HT1080 (cell line): ENCODE measurements at places on chromosomes 5 and 9. TPM values are rescaled to one million over a fixed set of nuclear protein-coding genes. Genes with fewer than 3 reads are reported as not detected.

- no peak for DNase-seq
These were observed 321.3 kb upstream of the GRAMD2B start for GRCh38 chr5:126101901-126102300.

DNA sequence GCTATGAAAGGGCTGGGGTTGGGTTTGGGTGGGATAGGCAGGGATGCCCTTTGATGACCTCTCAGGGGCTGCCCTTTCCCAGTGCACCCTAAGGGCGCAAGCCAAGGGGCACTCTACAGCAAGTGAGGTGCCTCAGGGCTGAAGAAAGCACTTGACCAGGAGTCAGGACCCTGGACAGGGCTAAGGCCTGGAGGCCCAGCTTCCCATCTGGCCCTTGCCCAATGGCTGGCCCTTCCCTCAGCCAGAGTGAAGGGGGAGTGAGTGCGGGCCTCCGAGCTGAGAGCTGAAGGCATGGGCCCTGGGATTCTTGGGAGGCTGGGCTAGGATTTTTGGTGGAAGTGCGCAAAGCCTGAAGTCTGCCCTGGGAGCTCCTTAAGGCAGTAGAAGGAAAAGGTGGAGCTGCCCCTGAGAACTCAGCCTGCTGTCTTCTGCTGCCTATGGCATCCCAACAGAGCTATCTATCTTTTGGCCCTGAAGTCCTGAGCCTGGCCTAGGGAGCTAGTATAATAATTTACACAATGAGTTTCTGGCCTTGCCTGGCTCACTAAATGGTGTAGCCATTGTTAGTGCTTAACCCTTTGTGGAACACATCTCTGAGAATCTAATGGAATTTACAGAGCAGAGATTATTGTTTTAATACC, 16.4 kb downstream of the JADE2 start:
- no peak for DNase-seq

DNA sequence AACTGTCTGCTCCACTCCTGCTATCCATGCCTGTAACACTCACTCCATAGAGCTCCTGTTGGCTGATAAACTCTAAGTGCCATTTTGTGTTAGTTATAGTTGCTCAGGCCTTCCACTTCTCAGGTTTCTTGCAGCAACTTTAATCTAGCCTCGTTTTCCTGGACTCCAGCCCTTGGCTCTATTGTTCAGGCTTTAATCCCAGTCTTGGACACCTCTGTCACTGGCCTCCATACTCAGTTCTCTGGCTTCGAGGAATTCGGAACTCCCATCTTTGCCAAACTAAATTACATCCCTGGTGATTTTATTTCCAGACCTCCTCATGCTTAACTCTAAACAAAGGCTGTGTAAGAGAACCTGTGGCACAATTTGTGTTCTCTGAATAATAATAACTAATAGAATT, 39.8 kb downstream of the EMB start:
- DNase-seq, result no peak

- peak; percentile 64 for DNase-seq
These were observed 15.2 kb upstream of the SH3RF2 start for GRCh38 chr5:145921211-145921610.

DNA sequence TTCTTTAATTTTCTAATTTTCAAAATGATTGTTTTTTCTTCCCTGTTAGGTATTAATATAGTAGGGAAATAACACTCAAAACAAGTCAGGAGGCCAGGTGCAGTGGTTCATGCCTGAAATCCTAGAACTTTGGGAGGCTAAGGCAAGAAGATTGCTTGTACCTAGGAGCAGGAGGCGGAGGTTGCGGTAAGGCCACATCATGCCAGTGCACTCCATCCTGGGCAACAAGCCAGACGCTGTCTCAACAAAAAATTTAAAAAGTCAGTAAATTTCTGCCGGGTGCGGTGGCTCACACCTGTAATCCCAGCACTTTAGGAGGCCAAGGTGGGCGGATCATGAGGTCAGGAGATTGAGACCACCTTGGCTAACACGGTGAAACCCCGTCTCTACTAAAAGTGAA, 10.2 kb upstream of the CDK7 start:
- DNase-seq, result no peak

- DNase-seq, result peak; percentile 32
These were observed 51.0 kb downstream of the FKTN start for GRCh38 chr9:105608721-105609598.

DNA sequence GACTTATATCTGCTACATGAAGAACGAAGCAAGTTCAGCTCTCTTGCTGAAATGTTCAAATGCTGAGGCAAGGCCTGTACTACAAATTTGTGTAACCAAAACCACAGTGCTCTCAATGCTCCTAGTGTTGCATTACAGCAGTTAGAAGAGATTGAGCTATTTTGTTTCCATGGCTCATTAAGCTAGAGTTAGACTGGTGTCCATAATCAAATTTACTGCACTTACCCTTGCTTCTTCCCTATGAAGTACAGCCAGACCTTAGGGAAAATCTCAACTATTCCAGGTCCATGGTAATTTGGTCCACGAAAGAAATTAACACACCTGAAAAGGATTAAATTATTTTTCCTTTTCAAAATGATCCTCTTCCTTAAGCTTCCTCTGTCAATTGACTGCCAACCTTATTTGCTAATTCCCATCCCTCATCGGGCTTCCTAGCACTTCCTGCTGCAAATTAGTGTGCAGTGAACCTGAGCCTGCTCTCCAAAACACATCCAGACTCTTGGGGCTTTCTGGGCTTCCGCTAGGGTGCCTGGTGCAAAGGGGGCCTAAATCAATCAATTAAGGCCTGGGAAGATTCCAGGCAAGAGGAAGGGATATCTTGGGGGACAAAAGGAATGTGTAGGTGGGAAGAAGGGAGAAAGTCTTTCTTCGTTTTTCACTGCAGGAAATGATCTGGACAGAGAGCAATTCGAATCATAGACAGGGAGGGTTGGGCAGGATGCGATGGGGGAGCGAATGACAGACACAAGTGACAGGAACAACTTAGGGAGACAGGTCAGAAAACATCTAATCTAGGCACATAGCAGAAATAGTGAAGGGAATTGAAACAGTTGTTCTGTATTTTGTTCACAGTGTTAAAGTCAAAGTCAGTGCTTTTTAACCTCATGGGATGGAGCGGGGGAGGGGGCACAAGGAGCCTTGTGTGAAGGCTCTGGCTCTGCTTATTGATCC, 542.4 kb downstream of the RAB3C start:
- peak; percentile 41 for DNase-seq

DNA sequence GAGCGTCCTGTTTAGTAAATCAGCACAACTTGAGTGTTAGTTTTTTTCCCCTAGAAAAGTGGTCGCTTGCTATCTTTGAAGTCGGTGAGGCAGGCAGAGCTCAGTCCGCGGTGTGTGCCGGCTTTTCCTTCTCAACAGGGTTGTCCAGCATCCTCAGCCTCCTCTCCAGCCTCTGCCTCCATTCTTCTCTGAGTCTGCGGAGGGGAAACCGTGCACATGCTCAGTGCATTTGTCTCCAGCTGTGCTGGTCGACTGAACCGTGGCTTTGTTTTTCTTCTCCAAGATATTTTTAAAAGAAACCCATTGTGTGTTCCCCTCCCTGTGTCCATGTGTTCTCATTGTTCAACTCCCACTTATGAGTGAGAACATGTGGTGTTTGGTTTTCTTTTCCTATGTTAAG, 25.3 kb downstream of the FAM240B start:
- DNase-seq, result no peak

DNA sequence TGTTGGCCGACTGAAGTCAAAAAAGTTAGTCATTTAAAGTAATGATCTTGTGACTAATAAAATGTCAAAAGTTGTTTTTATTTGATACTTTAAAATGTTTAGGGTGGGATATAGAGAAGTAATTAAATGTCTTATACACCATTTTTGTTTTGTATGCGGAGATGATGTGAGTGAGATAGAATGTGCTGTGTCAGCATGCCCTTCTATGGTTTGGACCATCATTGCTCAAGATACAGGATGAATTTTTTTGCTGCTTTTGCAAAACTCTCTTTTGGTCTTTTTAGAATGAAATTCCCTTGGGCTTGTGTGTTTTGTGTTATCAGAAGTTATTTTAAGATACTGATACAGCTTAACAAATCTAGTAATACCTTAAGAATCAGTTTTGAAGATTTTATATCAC, 12.5 kb downstream of the SRFBP1 start:
- DNase-seq, result no peak

DNA sequence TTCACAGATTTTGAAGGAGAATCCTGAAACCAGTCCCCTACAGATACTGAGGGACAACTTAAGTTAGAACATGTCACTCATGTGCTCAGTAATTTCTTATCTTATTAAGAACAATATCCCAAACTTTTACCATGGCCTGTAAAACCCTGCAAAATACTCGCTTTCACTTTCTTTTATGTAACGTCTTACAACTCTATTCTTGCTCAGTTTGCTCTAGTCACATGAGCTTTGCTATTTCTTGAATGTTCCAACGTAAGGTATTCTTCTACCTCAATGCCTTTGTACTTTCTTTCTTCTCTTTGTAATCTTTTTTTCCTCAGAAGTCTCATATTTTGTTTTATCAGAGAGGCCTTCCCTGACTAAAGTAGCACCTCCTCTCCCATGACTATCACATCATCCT, 14.1 kb downstream of the TMEM38B start:
- no peak for DNase-seq

DNA sequence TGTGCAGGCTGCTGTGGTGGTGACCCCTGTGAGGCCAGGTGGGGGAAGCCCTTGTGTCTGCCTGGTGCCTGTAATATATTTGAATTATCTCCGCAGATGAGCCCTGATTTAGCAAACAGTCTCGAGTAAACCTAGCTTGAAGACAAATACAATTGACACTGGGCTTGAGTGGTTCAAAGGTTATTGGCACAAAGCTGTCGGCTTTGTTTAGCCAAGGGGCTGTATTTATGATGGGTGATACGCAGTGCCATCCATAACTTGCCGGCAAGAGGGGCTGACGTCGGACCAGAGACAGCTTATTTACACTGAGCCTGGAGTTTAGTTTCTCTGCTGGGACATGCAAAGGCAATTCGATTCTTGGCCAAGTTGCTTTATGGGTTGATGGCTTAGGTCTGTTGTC, 20.0 kb upstream of the PITX1 start:
- no peak for DNase-seq

- no peak for DNase-seq
These were observed 28.4 kb downstream of the TENT2 start for GRCh38 chr5:79640571-79641055.

DNA sequence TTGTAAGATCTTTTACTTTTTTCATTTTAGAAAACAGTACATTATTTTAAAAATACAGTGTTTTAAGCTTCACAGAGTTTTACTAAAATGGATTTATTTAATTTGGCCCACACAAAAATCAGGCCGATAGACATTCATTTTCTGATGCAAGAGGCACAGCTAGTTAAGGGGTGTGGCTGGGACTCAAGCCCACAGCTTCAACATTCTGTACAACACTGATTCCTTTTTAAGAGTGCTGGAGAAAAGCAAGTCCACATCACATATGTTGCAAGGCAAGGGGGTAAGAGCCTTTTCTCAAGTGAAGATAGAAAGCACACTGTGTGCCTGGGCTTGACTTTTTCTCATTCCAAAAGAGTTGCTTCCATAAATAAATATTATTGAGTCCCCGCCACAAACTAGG, 195.9 kb downstream of the RFK start:
- DNase-seq, result no peak

GRCh38 chr9:106110483-106110882, 416.1 kb downstream of the TMEM38B start:
- DNase-seq, result peak; percentile 18

GRCh38 chr5:135541807-135542502, 6.2 kb upstream of the NEUROG1 start:
- no peak for DNase-seq

DNA sequence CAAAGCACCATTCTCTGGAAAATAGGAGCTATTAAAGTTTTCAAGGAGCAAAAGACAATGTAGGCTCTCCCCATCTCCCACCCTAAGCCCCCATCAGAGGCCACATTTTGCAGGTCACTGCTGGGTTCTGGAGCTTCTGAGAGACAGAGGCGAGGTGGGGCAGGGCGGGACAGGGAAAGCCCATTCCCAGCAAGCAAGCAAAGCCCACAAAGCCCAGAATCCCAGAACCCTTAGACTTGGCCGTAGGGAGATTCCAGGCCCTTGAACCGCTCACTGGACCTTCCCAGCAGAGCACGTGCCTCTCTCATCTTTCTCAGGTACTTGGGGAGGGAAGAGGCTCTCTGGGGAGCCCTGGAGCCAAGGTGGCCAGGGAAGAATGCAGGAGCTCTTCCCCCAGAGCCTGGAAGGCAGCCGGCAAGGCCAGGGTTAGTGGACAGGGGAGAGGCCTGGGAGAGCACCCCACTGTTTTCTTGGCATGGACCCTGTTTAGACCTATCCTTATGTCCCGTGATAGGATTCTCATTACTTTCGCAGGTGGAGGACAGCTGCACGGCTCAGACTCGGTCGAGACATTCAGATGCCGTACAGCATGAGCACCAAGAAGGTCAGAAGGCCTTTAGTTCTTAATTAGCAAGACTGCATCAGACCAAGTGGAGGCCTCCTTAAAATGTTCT, 52.4 kb downstream of the ZNF354C start:
- DNase-seq, result no peak

- DNase-seq, result no peak
These were observed 4.6 kb downstream of the FLT4 start for GRCh38 chr5:180644825-180645273.

- DNase-seq, result no peak
These were observed 67.8 kb downstream of the RASGEF1C start for GRCh38 chr5:180141068-180141660.

GRCh38 chr5:83937837-83938236, 217.2 kb upstream of the HAPLN1 start:
- DNase-seq, result no peak

Gene CDX1
- total RNA-seq, result not detected in 2 replicates

Gene TOR2A
- 20.7 and 27.7 TPM in 2 replicates for total RNA-seq

Gene QRFP
- total RNA-seq, result not detected in 2 replicates

Gene PLEKHG4B
- 0.27 and 0.61 TPM in 2 replicates for total RNA-seq

Gene LHX6
- 0.77 and 1.4 TPM in 2 replicates for total RNA-seq

Gene ABCA1
- total RNA-seq, result 6.3 and 6.4 TPM in 2 replicates

Gene ERBIN
- 36.9 and 39.7 TPM in 2 replicates for total RNA-seq

Gene SLC34A3
- not detected in 2 replicates for total RNA-seq

Gene CTSL
- total RNA-seq, result 121 and 134 TPM in 2 replicates
